ENCODE measurements at places on chromosomes 12 and 14.

- DNase-seq, result no peak
These were observed 28.2 kb downstream of the GLRX5 start for GRCh38 chr14:95562892-95563685.

DNA sequence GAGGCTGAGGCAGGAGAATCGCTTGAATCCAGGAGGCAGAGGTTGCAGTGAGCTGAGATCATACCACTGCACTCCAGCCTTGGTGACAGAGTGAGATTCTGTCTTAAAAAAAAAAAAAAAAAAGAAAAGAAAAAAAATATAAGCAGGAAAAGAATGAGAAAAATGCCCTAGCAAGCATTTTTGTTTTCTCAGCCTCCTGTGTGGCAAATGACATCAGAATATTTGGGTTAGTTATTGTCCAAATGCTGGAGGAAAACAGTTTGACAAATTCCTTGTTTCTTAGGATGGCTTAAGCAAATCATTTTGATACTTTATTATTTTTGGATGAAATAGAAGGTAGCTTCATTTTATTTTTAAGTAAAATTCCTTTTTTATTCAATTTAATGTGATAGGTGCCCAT is 7.5 kb upstream of the PTPRR start:
- DNase-seq, result no peak

- DNase-seq, result no peak
These were observed 166.3 kb downstream of the PHLDA1 start for GRCh38 chr12:75865315-75865714.

DNA sequence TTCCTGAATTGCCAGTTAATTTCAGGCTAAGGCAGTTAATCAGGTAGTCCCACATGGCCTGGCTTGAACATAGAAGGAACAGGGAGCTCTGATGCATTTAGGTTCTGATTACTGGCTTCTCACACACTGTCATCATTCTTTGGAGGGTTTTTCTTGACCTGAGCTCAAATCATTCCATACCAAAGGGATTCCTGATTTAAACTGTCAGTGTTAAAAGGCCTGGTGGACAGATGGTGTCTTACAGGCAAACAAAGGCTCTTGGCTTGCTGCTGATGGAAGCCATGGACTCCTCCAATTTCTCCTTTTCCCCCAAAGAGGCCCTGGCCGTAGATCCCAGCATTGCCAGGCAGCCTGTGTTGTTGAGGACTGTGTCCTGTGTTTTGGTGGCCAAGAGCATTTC is 30.2 kb downstream of the CACNA1C start:
- no peak for DNase-seq

GRCh38 chr12:111436811-111437210 is 31.1 kb downstream of the SH2B3 start:
- no peak for DNase-seq

DNA sequence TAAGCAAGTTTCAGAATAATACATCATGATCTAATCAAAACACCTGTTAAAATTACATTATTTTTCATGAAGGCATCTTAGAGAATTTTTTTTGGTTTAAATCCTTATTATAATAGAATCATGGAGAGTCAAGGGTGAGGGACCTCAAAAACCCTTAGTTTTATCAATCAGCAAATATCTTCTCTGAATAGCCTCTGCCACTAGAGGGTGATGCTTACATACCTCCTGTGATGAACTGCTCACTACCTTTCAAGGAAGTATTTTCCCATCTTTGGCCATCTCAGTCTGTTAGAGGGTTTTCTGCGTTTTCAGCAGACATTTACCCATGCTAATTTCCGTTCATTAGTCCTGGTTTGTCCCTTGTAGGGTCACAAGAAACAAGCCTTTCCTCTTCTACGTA is 200.2 kb downstream of the TRHDE start:
- DNase-seq, result no peak

GRCh38 chr12:12718381-12718759 is 1.2 kb downstream of the CDKN1B start:
- DNase-seq, result no peak

DNA sequence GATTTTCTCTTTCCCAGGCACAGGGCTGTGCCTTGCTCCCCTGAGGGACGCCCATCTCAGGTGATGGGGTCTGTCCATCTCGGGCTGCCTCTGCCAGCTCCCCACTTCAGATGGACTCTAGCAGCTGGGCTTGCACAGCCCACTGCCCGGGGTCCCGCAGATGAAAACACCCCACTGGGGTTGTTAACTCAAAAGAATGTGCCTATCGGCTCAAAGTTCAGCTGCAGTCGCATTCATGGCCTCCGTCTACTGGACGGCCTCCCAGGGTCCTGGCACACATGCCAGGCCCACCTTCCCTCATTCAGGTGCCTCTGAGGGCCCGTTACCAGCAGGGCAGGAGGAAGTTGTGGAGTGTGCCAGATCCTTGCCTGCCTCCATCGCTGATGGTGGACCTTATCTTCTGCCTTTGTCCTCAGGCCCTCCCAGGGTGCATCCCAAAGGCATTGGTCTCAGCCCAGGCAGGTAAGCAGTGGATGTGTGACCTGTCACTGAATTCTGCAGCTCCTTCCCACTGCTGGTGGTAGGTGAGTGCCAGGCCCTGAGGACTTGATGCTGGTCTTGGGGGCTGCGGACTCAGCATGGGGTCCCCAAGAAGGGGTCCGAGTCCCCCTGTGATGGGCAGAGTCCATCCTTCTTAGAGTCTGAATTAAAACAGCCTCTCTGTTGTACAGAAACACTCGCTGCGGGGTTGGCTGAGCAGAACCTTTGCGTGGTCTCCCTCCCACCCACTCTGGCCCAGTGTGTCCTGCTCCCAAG is 324.6 kb upstream of the DIO3 start:
- DNase-seq, result no peak

- no peak for DNase-seq
These were observed 161.8 kb upstream of the IGF1 start for GRCh38 chr12:102642199-102642598.

- DNase-seq, result no peak
These were observed 336.5 kb downstream of the FSCB start for GRCh38 chr14:44170556-44170955.

GRCh38 chr14:71647086-71647784 is 285.0 kb upstream of the RGS6 start:
- no peak for DNase-seq

DNA sequence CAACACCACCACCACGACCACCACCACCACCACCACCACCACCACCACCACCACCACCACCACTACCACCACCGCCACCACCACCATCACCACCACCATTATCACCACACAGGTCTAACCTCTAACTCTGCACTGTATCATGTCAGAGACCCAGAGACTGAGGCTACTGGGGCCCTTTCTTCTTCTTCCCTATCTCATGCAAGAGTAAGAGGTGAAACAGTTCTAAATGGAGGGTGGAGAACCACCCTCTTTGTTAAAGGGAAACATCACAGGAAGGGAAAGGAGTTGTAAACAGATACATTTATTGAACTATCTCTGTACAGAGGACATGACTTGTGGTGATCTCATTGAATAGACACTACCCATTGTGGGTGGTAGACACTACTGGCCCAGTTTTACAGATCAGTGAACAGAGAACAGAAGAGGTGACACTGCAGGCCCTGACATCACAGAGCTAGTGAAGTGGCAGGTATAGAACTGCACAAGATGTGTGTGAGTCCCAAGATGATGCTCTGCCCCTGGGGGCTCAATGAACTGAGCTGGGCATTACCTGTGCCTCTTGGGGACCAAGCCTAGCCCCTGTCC is 91.6 kb downstream of the FOXN3 start:
- no peak for DNase-seq

DNA sequence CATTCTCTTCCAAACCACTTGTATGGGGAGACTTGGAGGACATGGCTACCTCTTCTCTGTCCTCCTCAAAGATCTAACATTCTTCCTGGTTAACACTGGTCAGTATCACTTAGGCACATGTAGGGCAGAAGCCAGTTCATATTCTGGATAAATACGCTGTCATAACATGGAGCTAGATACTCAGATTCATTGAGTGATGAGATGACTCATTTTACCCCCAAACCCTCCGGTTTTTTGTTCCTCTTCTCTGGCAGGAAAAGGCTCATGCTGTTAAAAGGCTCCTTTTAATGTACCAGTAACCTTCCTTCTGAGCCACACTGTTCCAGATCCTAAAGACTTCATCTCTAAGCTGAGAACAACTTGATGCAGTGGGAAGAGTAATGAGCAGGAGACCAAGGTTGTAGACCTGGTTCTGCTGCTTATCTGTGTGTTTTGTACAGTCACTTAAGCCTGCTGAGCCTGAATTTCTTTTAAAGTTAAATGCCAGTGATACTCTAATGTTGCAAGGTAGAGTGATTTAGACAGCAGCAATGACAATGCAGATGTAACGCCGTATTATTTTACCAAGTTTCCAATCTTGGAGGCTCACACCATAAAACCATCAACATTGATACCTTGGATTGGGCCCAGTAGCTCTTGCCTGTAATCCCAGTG is 57.3 kb upstream of the ELK3 start:
- no peak for DNase-seq

- DNase-seq, result no peak
These were observed 370.2 kb upstream of the FLRT2 start for GRCh38 chr14:85159726-85160125.

GRCh38 chr12:47709671-47710070 is 3.8 kb upstream of the RPAP3 start:
- no peak for DNase-seq
